HAP-1 (cell line): ENCODE measurements at places on chromosomes 11 and 22.

GRCh38 chr11:91489989-91490388 lies 734.6 kb upstream of the FAT3 start:
- no peak for DNase-seq

DNA sequence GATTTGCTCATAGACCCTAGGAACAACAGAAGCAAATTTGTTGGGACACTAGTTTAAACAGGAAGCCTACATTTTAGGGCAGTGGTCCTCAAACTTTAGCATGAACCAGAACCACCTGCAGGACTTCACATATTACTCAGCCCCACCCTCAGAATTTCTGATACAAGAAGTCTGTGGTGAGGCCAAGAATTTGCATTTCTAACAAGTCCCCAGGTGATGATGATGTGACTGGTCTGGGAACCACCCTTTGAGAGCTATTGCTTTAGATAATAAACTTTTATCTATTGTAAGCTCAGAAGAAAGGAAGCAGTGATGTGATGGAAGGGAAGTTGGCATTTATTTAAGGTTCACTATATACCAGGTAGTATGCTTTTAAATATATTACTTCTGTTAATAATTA lies 194.0 kb downstream of the FAM181B start:
- no peak for DNase-seq

DNA sequence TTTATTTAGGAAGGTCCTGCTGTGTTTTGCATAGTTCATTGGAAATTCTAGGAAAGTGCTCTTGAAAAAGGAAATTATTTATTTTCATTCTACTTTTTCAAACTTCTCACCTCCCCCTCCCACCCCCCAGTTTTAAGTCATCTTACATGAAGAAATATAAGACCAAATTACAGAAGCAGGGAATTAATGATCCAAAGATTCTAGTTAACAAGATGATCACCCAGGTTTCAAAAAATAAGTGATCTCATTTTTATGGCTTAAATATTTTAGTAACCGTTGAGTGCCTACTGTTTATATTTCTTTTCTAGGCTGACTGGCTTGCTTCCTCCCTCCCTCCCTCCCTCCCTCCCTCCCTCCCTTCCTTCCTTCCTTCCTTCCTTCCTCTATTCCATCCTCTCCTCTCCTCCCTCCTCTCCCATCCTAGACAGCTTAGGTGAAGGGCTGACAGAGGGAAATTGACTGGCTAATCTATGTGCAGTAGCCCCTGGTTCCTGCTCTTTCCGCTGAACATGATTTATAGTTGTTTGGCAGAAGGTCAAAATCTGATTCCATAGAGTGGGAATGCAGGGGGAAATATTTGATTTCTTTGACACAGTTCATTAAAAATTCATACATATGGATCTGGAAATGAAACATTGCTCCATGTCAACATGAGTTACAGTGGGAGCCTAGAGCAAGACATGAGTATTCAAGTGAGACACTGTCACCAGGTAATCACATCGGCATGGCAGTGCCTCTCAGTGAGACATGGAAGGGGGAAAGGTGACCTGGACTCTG lies 123.4 kb downstream of the COMMD9 start:
- no peak for DNase-seq

DNA sequence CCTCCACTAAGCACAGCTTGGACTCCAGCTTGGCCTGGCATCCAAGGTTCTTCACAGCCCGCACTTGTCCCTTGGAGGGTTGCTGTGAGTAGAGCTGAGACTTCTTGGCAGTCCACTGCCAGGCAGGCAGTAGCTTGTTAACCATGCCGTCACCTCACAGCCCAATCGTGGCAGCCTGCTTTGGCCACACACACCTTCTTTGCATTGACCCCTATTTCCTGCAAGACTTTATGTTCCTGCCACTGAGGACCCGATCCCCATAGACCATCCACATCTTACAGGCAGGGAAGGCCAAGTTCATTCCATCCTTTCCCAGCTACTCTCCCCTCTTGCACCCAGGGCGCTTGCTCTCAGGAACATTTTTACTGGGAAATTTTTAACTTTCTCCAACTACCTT lies 2.5 kb upstream of the PYGM start:
- DNase-seq, result no peak

DNA sequence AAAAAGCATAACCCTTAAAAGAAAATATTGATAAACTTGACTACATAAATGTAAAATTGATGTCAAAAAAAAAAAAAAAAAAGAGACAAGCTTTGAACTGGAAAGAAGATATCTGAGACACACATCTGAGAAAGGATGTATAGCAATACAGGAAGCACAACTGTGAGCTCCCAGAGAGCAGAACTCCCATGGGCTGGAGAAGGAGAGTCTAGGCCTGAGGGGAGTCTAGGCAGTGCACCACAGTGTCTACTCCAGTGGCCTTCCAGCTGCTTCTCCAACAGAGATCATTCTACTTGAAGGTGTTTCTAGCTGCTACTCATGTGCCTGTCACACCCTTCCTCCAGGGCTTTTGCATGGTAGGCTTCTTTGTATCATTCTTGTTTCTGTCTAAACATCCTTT lies 54.2 kb upstream of the SYT9 start:
- DNase-seq, result no peak

GRCh38 chr11:36450110-36450572 lies 59.9 kb downstream of the TRAF6 start:
- DNase-seq, result no peak

GRCh38 chr11:15034687-15035267 lies 38.6 kb upstream of the CALCB start:
- no peak for DNase-seq

DNA sequence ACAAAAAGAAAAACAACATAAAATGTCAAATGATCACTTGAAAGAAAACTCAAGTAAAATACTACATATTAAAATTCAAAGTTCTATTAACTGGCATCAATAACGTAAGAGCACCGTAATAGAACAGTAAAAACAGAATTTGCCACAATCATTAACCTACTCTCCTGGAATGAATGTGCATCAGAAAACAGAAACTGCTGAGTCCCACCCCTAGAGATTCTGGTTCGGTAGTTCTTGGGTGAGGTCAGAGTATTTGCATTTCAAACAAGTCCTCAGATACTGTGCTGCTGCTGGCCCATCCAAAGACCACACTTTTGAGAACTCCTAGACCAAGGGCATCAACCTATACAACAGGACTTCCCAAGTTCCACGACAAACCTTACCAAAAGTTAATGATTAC lies 23.5 kb downstream of the PITPNB start:
- no peak for DNase-seq

- no peak for DNase-seq
Measured at GRCh38 chr11:128311742-128312719, 275.3 kb downstream of the ETS1 start.

- DNase-seq, result no peak
Measured at GRCh38 chr22:46464296-46464695, 73.1 kb downstream of the CELSR1 start.

DNA sequence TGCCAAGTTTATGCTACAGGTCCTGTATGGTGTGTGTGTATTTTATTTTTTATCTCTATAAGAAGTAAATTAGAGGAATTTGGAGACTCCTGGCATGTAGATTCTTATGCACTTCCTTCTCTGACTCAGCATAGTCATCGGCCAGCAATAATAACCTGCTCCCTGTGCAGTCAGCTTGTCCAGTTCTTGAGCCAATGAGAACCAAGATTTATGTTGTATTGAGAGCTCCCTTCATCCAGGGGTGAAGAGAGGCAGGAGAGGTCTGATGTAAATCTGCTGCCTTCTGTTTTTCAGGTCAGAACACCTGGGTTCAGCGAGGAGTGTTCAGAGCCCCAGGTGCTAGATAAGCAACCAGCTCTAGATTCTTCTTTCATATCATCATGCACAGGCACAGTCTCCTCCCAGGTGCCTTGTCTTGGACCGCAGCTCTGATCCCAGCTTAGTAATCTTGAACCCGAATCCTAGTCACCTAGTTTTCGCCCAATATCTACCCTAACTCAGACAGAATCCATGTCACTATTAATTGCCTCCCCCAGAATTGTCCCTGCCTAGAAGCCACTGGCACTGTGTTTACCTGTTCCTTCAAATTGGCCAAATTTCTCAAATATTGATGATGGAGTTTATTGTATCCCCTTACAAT lies 328.2 kb upstream of the NCAM1 start:
- DNase-seq, result no peak
